ENCODE measurements at places on chromosomes 12 and 14.

DNA sequence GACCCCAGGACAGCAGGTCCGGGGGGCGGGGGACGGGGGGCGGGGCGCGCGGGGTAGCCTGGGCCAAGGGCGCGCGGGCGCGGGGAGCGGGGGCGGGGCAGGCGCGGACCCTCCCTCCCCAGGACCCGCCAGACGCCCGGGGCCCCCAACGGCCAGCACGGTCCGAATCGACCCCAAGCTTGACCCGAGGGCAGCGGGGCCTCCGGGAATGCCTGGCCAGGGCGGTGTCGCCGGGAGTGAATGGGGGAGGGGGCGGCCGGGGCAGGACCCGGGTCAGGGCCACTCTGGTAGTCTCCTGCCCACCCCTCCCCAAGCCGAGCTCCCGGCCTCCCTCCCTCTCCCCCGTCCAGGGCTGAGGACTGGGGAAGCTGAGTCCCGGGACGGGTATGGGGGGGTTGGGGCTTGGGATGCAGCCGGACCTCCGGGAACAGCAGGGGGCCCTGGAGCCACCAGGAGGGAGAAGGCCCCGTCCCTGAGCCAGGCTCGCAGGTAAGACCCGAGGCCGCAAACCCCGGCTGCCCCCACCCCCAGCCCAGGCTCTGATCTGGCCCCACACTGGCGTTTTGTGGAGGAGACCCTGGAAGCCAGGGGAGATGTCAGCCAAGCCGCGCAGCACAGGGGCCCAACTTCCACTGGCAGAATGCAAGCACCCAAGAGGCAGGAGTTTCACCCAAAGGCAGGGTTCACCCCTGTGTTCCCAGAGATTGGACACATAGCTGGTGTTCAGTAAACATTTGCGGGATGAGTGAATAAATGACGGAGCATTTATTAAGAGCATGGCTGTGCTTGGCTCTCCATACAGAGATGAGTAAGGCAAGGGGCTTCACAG is 545 bp upstream of the GALNT9 start:
- no peak for DNase-seq

DNA sequence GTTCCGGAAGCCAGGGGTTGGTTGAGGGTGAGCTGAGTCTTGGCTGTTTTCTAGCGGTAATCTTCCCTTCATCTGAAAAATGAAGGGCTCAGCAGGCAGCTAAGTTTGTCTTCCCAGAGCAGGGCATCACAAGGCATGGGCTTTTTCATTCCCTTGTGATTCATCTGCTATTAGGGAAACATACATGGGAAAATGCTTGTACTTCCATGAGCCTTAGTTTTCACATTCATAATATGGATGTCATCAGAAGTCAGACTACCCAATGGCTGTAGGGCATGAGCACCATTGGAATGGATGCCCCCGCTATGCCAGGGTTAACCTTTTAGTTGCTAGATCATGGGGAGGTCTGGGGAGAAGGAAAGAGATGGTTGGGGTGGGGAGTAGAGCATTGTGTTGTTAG is 18.7 kb downstream of the HELB start:
- no peak for DNase-seq

GRCh38 chr12:54917001-54917488 is 62.7 kb downstream of the MUCL1 start:
- DNase-seq, result no peak

GRCh38 chr14:60332046-60332399 is 83.0 kb downstream of the PPM1A start:
- no peak for DNase-seq

DNA sequence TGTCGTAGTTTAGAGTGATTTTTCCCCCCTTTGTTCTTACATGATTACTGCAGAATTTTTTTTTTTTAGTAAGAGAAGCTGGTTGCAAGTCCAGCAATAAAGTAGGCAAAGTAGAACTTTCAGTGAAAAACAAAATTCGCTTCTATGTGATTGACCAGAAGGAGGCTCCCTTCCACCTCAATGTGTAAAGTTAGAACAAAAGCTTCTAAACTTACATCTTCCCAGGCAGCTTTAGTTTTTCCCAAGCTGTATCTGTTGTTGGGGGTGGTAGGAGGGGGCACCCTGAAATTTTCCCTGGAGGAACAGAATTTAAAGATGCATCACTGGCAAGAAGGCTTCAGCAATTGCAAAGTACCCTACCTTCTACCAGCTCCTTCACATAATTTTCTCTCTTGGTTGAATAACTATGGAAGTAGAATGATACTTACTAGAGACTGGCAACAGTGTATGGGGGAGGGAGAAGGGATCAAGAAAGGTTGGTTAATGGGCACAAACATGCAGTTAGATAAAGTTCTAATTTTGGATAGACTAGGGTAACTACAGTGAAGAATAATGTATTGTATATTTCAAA is 87.3 kb upstream of the E2F7 start:
- no peak for DNase-seq

- DNase-seq, result no peak
These were observed 3.1 kb downstream of the TMBIM6 start for GRCh38 chr12:49744363-49744885.

- no peak for DNase-seq
These were observed 354.4 kb upstream of the FLRT2 start for GRCh38 chr14:85175556-85175955.

GRCh38 chr12:111785651-111786050 is 18.9 kb downstream of the ALDH2 start:
- DNase-seq, result no peak

DNA sequence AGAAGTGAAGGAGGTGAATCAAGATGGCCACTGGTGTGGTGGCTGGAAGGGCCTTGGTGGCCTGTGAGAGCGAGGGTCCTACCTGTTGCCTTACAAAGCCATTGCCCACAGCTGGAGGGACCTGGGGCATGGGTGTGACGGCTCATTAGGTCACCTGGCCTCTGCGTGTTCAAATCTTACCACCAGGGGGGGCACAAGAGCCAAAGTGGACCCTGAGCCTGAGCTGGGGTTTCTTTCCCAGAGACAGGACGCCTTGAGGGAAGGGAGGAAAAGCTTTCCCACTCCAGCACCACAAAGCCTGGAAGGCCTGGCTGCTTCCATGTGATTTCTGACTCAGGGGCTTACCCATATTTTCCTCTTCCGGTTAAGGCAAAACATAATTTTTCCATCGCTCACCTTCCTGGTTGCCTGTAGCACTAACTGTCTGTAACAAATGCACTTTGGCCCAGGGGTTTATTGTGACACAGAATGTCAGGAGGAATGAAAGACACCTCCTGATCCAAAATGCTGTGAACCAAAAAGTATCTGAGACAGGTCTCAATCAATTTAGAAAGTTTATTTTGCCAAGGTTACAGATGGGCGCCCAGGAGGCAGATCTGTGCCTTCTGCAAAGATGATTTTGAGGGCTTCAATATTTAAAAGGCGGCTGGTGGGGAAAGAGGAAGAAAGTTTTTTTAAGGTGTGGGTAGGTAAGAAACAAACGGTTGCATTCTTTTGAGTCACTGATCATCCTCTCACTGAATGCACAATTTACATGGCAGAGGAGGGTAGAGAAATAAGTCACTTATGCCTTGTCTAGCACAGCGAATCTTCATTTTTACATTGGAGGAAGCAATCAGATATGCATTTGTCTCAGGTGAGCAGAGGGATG is 4.3 kb upstream of the CD9 start:
- peak; percentile 51 for DNase-seq

GRCh38 chr12:15856097-15856982 is 25.8 kb upstream of the STRAP start:
- peak; percentile 6 for DNase-seq
